Activated T-cell treated with anti-CD3 and anti-CD28 coated beads, Interleukin-2, amount 50 U/mL, for 1 hour (primary cell): ENCODE measurements at places on chromosomes 2 and 18.

GRCh38 chr18:37668971-37669747 lies 103.6 kb upstream of the CELF4 start:
- no peak for DNase-seq

GRCh38 chr2:39179974-39180960 lies 59.4 kb upstream of the SOS1 start:
- no peak for DNase-seq

- no peak for DNase-seq
Observed at GRCh38 chr2:106825161-106825560, 60.8 kb downstream of the ST6GAL2 start.

DNA sequence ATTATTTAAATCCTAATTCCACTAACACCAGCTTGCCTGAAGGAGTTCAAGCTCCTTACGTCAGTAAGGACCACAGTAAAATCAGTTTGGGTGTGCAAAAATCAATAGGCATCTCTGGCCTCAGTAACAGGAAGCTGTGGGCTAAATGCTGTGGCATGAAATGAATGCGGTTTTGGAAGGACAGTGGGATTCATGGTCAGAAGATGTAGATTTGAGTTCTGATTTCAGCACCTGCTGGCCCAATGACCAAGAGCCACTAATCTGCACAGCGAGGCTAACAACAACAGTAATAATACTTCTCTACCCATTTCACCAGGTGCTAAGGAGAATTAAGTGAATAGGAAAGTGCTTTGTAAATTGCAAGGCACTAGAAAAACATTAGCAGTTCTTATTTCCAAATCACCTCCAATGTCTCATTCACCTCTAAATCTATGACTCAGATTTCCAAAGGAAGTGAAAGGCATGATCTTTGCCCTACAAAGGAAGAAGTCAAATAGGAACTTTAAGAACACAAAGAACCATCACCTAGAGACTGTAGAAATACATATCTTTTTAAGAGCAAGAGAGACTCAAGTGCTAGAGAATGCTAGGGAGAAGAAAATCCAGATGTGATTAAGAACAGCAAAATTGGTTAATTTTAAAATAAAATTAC lies 172.6 kb downstream of the ANKRD44 start:
- DNase-seq: no peak

- no peak for DNase-seq
Observed at GRCh38 chr18:55179425-55179824, 220.2 kb upstream of the CCDC68 start.

GRCh38 chr2:132670496-132671150 lies 618 bp upstream of the LYPD1 start:
- DNase-seq: no peak

DNA sequence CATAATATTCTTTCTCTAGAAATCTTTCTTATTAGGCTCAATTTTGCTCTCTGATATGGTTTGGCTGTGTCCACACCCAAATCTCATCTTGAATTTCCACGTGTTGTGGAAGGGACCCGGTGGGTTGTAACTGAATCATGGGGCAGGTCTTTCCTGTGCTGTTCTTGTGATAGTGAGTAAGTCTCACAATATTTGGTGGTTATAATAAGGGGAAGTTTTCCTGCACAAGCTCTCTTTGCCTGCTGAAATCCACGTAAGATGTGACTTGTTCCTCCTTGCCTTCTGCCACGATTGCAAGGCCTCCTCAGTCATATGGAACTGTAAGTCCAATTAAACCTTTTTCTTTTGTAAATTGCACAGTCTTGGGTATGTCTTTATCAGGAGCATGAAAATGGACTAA lies 73.8 kb downstream of the CAVIN2 start:
- DNase-seq: no peak

GRCh38 chr2:20170704-20171250 lies 54.2 kb downstream of the SDC1 start:
- DNase-seq: no peak

DNA sequence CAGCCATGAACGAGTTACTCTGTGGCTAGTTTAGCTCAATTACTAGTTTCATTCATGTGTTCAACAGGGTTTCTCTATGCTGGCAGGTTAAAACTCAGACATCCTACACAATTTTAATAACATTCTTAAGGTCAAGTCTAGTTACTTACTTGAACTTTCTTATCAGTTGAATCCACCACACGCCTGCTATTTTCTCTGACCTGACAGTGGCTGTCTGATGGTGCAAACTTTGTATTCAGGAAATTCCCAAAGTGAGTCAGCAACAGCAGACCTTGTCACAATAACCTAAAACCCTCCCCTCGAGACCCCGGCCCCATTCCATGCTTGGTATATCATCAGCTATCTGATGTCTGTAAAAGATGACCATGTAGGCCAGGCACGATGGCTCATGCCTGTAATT lies 20.8 kb upstream of the CIDEA start:
- DNase-seq: no peak

GRCh38 chr2:155070489-155070888 lies 372.0 kb downstream of the KCNJ3 start:
- no peak for DNase-seq

GRCh38 chr2:155310589-155310988 lies 612.1 kb downstream of the KCNJ3 start:
- DNase-seq: no peak

DNA sequence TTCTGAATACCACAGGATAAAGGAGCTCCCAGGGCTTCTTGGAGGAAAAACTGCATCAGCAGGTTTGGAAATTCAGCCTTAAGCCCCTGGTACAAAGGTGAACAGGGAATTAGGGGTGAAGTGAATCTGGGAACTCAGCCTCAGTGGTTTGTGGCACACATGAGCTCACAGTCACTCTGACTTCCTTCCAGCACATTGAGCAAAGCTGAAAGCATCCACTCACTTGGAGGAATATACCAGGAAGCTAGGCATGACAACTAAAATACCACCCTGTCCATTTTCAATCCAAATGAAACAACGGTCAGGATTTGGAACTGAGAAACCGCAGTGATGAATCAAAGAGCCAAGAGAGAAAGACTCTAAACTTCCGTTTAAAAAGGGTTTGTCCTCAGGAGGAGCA lies 216.1 kb downstream of the ICOS start:
- DNase-seq: no peak

DNA sequence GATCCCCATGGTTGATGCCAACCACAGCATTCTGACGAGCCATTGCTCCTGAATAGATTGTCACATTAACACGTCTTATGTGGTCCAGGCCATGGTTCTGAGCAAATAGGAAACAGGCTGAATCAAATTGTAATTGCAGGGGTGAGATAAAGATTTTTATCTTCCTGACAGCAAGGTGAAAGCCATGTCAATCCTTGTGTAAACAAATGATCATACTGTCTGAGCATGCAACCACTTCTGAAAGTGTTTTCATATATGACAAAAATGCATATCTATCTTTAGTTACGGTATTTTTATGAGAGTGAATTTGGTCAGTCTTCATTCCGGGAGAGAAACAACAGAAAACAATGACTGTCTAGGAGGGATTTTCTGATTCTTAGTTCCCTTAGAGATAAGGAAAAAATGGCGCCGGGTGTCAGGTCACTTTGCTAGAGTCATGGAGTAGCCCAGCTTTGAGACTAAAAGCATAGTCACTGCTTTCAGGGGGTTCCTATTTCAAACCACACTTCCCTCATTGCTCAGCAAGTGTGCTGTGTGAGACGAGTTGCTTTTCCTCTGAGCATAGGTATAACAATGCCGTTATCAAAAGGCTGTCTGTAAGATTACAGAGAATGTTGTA lies 958.9 kb downstream of the DCDC2C start:
- DNase-seq: no peak

DNA sequence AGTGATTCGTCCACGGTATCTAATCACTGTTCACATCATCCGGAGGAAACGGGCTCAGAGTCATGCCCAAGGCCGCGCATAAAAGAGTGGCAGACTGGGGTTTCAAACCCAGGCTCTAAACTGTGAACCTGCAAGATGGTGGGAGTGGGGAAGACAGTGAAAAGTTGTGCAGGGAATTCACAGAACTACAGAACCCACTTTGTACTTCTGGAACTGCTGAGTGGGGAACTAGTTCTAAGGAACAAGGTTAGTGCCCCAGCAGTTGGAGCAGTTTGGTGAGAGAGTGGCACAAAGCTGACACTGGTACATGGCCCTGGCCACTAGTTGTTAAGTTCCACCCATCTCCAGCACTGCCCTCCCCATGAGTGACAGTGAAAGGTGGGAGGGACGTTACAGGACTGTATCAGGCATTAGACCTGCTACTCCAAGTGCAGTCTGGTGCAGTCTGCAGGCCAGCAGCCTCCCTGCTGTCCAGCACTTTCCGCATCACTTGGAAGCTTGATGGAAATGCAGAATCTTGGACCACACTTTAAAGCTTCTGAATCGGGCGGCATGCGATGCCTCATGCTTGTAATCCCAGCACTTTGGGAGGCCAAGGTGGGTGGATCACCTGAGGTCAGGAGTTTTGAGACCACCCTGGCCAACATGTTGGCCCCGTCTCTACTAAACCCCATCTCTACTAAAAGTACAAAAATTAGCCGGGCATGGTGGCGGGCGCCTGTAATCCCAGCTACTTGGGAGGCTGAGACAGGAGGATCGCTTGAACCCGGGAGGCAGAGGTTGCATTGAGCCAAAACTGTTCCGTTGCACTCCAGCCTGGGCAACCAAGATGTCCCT lies 47.3 kb downstream of the C2orf42 start:
- DNase-seq: peak; percentile 58

DNA sequence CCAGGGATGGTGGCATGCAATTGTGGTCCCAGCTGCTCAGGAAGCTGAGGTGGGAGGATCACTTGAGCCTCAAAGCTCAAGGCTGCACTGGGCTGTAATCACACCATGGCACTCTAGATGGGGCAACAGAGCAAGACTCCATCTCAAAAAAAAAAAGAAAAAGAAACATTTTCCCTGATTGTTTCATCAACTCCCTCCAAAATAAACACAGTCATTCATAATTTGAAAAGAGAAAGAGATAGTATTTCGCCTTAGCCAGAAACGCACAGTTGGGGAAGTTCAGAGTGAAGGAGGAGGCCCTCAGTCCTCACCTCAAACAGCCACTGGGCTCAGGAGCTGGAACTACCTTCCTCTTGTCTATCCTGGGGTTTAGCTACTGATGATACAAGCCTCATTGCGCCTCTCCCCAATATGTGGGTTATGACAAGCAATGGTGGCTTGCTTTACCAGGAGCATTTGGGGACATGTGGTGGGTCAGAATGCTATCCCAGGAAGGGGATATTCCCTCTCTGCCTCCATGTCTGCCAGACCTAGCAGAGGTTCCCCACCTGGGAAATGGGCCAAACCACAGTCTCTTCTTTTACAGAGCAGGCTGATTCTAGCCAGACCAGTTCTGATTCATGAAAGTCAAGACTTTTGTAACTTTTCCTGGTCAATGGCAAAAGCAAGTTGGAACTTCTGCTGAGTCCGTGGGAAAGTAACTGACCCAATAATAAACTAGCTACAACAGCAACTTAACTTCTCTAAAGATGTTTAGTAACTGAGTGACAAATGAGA lies 22.2 kb upstream of the TMEM87B start:
- DNase-seq: no peak

GRCh38 chr2:222919841-222920526 lies 59.1 kb downstream of the ACSL3 start:
- DNase-seq: no peak

- no peak for DNase-seq
Observed at GRCh38 chr2:52879561-52879960, 888.0 kb upstream of the CHAC2 start.

- no peak for DNase-seq
Observed at GRCh38 chr2:46717344-46718121, 198.1 kb downstream of the MCFD2 start.

GRCh38 chr2:170310876-170311502 lies 133.0 kb downstream of the MYO3B start:
- DNase-seq: no peak

GRCh38 chr2:25098670-25099486 lies 57.0 kb downstream of the EFR3B start:
- no peak for DNase-seq

DNA sequence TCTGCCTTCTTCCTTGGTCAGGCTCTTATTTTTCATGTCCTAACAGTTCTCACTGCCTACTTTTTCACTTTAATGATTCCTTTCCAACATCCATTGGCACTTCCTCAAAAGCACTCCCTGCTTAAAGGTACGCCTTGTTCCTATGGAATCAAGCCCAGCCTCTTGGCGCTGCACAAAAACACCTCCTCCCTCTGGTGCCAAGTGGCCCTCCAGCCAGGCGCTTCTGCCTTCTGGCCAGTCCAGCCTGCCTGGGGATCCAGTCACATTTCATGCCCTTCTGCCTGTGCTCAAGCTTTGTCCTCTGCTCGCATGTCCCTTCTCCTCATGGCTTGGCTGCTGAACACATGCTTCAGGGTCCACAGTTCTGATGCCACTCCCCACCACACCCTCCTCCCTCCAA lies 6.3 kb downstream of the TPRKB start:
- no peak for DNase-seq

DNA sequence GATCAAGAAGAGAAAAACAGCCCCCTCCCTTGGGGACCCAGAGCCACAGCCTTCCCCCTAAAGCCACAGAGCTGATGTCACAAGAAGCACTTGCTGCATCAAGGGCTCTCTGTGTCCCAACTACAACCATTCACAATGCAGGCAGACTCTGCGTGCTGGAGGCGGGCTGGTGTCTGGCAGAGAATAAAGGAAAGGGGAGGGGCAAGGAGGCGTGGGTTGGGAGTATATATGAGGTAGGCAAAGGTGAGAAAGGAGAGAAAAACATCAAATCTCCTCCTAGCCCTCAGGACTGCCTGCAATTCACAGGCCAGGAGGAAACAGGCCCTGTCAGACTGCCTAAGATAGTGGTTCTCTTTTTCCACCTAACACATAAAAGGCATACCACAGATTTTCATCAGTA lies 48.8 kb upstream of the IHH start:
- DNase-seq: peak; percentile 43

DNA sequence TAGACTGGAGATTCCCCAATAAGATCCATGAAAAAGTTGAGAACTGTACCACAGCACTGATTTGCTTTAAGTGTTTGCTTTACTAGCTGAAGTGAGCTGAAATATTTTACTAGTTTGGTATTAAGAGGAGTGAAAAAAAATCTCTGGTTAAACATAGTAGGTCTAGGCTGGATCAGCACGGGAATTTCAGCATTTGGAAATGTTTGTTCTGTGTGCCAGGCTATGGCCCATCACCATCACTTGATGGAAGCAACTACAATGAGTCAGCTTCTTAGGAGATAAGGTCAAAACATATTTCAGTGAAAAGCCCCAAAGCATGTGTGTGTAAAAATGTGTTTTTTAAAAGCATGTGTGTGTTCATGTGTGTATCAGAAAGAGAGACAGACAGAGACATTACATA lies 131.4 kb upstream of the DNMT3A start:
- DNase-seq: no peak

GRCh38 chr2:242002944-242003343 lies 133.4 kb downstream of the RTP5 start:
- peak; percentile 21 for DNase-seq

DNA sequence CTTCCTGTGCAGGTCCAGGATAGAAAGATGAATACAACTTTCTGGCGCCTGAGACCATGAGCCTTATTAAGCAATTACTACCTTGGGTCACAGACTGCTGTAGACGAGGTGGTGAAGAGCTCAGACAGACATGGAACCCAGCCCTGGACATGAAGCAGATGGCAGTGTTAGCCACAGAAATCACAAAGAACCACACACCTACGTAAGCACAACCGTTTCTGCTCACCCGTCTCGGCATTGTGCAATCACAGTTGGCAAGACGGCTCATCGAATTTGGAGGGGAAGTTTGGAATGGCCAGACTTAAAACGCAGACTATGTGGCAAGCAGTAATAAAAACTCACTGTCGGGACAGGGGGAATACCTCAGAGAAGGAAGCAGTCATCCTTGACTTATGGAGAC lies 24.3 kb upstream of the ASPRV1 start:
- no peak for DNase-seq

GRCh38 chr2:84314901-84315330 lies 144.2 kb downstream of the SUCLG1 start:
- peak; percentile 72 for DNase-seq

- DNase-seq: peak; percentile 72
Observed at GRCh38 chr2:169109502-169110409, 40.4 kb downstream of the DHRS9 start.
